ENCODE measurements at places on chromosomes 12 and 14.
A peak's percentile ranks its signal among the peaks of the same experiment; 100 is the strongest.

DNA sequence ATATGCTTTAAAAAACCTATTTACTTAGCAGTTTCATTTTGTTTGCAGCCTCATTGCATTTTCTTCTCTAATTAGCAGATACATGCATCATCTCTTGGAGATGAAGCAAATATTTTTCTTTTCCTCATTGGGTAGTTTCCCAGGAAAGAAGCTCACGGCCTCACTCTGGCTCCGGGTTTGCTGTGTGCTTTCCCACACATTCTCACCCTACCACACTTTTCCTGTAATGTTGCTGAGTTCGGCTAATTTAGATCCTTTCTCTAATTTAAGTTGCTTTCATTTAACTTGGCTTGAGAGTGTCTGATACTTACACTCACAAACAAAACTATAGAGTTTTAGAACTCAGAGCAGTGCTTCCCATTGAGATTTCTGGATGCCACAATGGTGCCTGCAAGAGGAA is 928.2 kb downstream of the NRXN3 start:
- no peak for DNase-seq

DNA sequence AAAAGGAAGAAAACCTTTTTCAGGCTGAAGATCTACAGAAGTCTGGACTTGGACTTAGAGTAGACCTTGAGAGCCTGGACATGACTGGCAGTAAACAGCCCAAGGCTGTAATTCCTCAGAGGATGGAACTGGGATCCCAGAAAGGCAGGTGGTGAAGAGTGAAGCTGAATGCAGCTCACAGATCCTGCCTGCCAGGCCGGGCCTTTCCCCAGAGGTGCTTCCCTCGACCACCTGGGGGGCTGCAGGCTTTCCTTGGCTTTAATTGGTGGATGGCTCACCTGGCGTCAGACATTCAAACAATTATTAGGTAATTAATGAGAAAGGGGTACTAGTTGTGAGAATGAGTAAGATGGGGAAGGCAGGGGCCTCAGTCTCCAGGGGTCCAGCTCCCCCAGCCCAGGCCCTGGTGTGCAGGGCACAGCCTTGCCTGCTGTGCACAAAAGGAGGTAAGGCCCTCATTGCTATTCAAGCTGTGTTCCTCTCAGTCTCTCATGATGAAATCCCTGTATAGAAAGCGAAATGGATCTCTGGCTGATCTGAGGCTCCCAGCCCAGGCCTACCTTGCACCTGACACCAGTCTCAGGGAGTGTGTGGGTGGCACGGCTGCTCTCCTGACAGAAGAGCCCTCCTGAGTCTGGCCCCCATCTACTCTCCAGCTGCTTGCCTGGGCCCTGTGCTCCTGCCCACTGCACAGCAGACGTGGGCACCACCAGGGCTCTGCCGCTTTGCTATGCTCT is 63.0 kb upstream of the TCL1A start:
- DNase-seq: no peak

DNA sequence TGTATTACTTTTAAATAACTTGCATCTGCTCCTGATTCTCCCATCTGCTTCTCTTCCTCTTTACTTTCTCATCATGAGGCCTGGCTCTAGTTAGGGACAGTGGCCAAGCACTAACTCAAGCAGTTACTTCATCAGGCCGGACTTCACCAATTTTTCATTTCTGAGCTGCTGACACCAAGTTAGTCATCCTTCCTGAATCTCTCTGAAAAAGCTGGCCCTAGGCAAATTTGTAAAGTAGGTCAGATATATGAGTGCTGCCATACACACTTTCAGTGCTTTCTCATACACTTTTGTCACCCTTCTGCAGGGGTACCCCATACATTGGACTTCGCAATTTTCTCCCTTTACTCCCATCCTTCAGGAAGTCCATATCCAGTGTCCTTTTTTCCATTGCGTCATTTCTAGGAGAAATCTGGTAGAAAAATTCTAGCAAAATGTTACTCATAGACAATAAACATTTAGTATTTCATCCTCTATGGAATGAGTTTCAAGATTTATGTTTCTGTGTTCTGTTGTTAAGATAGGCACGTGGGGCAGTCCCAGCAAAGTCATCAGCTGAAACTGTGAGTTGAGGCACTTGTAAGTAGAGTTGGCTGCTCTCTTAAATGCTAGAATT is 276.8 kb upstream of the TMPO start:
- DNase-seq: peak; percentile 1

GRCh38 chr14:25055992-25056687 is 6.2 kb upstream of the STXBP6 start:
- DNase-seq: no peak

DNA sequence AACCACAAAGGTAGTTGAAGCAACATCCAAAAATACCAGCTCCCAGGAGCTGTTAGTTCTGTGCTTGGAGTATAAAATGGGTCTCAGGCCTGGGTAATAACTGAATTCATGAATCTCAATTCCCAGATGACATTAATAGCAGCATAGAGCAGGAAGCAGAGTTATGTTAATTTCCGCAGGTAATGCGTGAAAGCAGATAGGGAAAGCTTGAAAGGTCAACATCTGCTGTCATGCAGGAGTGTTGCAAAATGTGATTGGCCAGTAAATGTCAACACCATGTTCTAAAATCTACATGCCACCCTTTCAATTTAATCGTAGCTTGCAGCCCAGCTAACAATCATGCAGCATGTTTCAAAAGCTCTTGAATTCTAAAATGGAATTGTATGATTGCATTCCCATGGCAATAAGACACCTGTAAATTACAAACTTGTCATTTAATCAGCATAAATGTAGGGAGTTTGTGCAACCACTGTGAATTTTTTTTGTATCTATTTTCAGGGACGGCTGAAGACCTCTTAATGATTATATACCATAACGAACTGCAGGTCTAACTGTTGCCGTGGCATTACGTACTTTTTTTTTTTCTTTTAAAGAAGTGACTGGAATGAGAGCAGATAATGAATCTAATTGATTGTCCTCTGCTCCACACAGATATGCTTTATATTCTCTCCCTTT is 635.8 kb upstream of the FOXG1 start:
- DNase-seq: no peak

DNA sequence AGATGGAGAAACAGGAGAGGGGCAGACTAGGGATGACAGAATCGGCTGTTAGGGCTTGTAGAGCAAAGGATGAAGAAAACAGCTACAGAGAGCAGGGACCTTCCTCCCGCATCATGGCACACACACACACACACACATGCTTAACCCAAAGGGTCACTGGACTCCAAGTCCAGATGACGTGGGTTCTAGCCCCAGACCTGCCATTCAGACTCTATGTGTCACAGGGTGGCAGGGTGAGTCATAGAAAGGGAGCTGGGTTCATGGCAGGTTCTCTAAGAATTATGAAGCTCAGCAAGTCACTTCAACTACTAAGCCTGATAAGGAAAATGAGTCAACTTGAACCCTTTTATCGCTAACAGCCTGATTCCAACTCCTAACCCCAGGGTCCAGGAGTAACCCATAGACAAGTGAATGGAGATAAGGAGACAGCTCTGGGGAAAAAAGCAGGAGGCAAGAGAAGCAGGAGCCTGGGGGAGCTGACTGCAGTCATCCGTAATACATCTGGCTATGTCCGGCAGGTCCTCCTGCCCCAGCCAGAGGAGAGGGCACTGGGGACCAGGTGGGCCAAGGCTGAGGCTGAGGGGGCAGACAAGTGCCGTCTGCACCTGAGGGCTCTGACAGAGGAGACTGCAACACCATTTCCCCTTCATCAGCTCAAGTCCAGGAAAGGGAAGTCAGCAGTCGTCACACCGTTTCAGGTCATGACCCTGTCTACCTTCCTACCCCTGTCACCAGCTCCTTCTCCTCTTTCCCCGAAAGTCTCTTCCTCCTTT is 3.6 kb upstream of the TNFRSF1A start:
- DNase-seq: peak; percentile 92

DNA sequence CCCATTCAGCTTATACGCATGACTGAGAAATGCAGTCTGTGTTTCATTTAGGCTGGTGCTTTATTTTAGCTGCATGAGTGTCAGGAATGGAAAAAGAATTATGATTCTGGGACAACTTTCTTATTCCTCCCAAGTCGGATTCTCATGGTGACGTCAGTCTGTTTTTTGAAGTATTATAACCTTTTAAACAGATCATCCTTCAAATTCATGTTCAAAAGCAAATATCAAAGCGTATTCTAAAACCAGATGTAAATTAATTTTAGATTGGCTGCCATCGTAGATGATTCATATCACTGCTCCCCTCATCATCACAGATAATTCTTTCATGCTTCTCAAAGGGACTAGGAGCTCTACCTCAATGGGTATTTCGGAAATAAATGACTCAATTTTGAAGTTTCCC is 15.0 kb downstream of the FNTB start:
- DNase-seq: no peak

DNA sequence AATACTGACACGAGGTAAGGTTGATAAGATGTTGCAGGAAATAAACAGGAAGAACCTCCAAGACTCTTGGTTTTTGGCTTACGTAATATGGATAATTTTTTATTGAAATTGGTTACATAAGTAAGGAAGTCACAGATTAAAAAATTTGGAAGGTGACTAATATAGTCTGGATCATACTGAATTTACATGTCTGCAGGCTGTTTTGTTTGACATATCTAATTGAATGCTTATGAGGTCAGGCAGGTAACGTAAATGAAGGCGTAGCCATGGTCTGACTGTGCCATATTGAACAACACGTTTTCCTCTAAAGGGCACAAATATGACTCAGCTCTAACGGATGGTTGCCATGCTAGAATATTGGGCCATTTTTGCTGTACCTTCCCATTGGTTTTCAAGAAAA is 648.1 kb upstream of the NOVA1 start:
- no peak for DNase-seq

GRCh38 chr12:94498073-94498472 is 38.4 kb upstream of the CEP83 start:
- no peak for DNase-seq

DNA sequence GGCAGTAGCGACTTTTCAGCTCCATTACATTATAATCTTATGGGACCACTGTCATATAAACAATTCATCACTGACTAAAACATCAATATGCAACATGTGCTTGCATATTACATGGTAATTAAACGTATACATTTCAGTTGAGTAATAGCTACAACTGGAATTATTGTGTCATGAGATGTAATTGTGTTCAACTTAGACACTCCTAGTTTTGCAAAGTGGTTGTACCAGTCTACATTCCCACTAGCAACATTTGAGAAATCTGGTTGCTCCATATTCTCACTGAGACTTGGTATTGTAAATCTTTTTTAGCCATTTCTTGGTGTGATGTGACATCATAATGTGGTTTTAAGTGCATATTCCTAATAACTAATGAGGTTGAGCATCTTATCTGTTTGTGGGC is 90.0 kb downstream of the CAPZA3 start:
- DNase-seq: no peak

GRCh38 chr12:93812626-93813025 is 135.5 kb downstream of the CRADD start:
- no peak for DNase-seq

GRCh38 chr14:55256586-55256985 is 14.6 kb upstream of the FBXO34 start:
- DNase-seq: no peak

GRCh38 chr14:85040046-85040685 is 489.8 kb upstream of the FLRT2 start:
- no peak for DNase-seq

- no peak for DNase-seq
Observed at GRCh38 chr14:86858591-86858990, 1134.4 kb downstream of the GALC start.

GRCh38 chr14:51818748-51819380 is 41.5 kb upstream of the GNG2 start:
- DNase-seq: no peak

GRCh38 chr12:4579305-4580102 is 17.5 kb downstream of the DYRK4 start:
- DNase-seq: peak; percentile 72

DNA sequence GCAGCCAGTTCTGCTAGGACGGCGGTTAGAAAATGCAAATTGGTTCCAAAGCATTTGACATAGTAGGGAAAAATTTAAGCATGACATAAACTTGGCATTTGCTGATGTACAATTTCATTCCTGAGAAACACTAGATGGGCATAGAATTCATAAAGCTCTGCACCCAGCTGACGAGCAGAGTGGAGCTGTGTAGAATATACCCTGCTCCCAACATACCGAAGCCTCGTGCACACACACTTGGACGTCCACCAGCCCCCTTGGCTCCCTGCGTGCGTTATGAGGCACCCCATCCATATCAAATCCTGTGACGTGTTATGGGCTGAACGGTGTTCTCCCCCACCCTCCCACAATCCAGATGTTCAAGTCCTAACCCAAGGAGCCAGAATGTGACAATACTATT is 65.4 kb downstream of the CLMN start:
- no peak for DNase-seq

DNA sequence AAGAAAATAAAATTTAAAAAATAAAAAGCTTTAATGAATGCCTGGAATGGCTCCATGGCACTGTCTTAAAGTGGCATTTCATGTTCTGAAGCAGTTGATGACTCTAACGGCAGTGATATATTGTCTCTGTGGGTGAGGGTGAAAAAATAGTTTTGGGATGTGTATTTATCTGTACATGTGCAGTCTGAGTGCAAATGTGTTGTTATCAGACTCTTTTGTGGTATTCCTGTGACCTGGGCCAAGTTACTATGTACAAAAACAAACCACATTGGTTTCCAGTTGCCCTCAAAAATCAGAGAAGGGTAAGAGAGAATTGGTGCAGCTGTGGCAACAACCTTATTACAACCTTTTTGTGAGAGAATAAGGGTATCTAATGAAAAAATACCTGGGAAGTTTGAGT is 81.7 kb upstream of the CCDC91 start:
- peak; percentile 91 for DNase-seq

- no peak for DNase-seq
Observed at GRCh38 chr14:95052016-95052585, 105.2 kb downstream of the DICER1 start.

DNA sequence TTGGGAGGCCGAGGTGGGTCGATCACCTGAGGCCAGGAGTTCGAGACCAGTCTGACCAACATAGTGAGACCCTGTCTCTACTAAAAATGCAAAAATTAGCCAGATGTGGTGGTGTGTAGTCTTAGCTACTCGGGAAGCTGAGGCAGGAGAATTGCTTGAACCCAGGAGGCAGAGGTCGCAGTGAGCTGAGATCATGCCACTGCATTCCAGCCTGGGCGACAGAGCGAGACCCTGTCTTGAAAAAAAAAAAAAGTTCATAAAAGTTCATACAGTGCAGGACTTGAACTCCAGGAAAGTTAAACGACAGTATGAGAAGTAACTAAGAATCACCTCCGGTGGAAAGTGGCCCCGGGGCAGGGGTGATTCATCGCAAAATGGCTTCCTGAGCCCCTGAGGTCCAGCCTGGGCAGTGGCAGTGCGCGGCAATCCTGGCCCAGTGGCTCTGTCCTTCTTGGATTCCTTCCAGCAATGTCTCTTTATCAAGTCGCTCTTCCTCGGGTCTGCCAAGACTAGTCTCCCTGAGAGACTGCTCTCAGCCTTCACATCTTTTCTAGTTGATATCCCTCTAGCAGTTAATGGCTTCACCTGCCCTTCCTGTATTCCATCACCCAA is 16.7 kb upstream of the MAP1LC3B2 start:
- no peak for DNase-seq

GRCh38 chr14:95520346-95520745 is 3.9 kb upstream of the SYNE3 start:
- DNase-seq: no peak

Measured in OCI-M1 (cell line).